Right hindlimb (tissue), 1 donor: ENCODE measurements at places on chromosomes 1 and 21.

GRCh38 chr1:25677193-25677773, 60.7 kb downstream of the MAN1C1 start:
- DNase-seq, result no peak

DNA sequence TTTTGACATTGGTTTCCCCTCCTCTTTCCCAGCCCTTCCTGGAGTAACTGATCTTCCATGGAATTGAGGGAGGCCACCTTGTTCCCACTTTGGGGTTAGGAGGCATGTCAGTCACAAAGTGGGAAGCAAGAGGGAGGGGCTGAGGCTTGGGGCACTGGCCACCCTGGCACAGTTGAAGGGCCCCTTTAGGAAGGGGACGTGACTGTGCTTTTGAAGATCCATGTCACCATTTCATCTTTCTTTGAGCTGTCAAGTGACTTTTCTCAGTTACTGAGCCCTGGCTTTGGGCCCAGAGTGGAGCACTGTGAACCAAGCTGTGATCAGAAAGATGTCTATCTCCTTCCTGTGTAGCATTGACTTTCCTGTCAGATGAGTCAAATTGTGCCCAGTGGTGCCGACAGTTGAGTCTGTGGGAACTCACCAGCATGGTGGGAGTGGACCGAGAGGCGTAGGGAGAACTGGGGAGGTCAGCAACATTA, 38.5 kb upstream of the TDRD10 start:
- no peak for DNase-seq

GRCh38 chr1:1889090-1889750, 1.7 kb downstream of the GNB1 start:
- no peak for DNase-seq

GRCh38 chr1:244349581-244350001, 102.1 kb downstream of the ADSS2 start:
- DNase-seq, result no peak

DNA sequence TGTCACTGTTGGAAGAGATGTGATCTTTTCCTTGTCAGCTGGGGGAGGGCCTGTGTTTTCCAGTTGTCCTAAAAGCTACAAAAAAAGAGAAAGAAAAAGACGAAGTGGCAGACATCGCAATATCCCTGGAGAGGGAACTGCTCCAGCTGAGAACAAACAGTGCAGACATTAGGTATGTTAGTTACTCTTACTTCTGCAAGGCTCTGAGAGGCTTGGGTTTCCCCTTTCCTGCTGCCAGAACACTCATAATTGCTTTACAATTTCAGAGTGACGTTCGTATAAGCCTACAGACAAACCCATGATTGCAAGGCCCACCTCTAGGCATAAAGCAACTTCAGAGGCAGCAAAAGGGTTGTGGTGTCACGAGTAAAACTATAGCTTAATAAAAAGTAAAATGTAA, 31.1 kb downstream of the CD160 start:
- peak; percentile 32 for DNase-seq

DNA sequence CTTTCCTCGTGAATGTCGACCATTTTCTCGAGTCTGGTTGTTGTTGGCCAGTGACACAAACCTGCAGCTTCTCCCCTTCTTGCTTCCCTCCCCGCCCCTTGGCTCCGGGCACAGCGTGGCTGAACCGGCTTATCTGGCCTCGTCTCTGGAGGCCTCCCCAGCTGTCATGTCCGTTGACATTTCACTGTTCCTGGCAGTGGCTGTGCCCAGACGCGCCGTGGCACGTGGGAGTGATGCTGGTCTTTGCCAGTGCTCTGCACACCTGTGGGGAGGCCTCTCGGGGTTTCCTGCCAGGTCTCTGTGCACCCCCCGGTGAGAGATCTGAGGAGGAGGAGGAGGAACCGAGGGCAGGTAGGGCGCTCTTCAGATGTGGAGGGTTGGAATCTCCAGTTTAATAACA, 23.7 kb downstream of the SKI start:
- peak; percentile 55 for DNase-seq

DNA sequence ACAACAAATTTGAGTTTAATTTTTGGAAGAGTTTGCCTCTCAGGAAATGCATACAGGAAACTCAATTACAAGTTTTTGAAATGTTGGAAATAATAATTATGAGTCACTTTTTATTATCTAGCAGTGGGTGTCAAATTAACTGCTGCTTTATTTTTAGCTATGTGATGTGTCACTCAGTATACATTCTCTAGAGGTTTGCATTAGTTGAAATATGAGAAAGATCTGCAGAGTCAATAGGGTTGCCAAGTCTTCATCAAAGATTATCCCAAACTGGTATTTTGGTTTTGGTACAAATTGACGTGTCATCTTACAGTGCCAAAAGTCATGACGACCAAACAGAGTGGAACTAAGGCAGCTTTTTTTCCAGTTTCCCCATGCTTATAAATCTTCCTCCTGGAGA, 54.3 kb upstream of the DIPK1A start:
- no peak for DNase-seq

GRCh38 chr21:41148798-41149197, 19.2 kb upstream of the BACE2 start:
- no peak for DNase-seq

- DNase-seq, result no peak
Observed at GRCh38 chr1:38134294-38134755, 87.7 kb upstream of the POU3F1 start.

- no peak for DNase-seq
Observed at GRCh38 chr1:164685266-164686035, 126.5 kb downstream of the PBX1 start.

DNA sequence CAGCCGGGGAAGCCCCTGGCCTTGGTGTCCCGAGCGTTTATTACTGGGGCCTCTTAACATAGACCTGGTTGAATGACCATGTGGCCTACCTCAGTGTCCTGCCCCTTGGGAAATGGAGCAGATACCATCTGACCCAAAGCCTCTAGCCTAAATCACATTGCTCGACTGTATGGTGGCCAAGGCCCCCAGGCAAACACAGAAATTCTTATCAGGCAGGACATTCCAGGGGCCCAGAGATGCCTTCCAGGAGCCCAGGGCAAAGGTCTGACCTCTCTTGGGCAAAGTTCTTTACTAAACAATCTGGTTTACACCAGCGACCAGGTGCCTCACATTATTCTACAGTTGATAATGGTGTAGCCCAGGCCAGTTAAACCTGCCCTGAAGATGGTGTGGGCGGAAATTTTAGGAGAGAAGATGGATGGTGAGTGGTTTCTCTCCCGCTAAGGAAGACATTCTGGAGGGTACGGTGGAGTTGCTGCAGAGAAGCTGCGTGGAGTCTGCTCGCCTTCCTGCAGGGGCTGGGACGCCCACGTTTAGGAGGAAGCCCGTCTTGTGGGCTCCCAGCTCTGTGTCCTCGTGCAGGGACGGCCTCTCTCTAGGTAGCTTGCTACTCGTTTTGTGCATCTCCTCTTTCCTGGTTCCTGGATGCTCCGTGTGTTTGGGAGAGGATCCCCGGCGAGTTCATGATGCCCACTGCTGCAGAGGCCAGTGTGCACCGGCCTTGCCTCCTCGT, 21.2 kb downstream of the AJAP1 start:
- no peak for DNase-seq

DNA sequence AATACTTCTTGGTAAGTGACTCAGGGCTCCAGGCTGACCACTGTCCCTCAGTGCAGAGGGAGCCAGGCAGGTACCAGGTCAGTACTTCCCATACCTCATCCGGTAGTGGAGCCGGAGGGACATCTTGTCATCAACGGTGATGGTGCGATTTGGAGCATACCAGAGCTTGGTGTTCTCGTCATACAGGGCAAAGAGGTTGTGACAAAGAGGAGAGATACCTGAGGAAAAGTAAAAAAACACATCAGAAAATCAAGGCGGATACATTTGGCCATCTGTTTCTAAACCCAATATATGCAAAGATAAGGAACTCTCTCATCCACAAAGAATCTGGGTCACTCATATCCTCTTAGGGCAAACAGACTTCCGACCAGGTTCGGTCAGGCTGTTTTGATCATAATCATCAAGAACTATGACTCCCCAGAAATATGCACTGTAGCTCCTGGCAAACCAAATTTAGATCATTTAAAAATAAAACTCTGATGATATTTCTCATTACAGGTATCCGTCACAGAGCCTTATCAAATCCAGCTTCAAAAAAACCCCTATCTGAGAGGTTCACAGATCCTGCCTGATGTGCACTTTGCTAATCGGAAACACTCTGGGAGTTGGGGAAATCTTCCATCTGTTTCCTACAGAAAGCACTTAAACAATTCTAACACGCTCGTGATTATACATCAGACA, 87.3 kb downstream of the JAK1 start:
- no peak for DNase-seq

- DNase-seq, result peak; percentile 57
Observed at GRCh38 chr21:43300496-43301408, 126.2 kb downstream of the SIK1 start.

GRCh38 chr21:35738347-35738961, 321.9 kb downstream of the SETD4 start:
- peak; percentile 68 for DNase-seq

GRCh38 chr1:40951943-40952743, 27.4 kb upstream of the CTPS1 start:
- peak; percentile 51 for DNase-seq

DNA sequence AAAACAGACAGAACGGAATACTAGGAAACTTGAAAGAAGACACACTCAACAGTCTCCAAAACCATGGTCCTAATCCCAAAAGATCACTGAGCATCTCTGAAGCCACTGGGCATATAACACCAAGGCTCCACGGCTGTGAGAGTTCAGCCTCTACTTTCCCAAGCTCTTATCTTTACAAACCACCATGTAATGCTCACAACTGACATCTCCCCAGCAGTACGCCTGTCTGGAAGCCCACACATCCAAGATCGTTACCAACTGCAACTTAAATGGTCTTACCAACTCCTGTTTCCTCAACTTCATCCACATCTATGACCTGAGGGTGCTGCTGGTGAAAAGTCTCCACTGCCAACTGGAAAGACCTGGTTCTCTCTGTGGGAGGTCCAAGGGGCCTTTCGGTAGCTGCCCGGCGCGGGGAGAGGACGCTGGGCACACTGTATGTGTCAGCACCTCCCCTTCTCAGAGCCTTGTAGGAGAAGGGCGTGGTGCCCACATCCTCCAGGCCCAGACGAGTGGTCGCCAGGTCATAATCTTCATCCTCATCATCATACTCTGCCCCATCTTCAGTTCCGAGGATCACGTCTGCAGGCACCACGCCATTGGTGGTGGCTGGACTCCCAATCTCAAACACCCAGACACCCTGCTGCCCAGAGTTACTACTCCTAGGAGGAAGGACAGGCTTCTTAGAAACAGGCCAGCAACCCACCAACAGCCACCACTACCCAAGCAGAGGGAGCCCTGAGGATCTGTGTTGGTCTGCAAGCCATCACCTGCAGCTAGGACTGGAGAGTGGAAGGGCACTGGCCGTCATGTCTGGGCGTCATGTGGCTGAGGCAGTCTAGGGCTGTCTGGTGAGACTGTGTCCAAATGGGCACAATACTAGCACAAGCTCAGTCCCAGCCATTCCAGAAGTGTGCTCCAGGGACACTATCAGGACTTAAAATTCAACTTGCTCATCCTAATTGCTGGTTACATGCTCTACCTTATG, 23.0 kb downstream of the NID1 start:
- no peak for DNase-seq

DNA sequence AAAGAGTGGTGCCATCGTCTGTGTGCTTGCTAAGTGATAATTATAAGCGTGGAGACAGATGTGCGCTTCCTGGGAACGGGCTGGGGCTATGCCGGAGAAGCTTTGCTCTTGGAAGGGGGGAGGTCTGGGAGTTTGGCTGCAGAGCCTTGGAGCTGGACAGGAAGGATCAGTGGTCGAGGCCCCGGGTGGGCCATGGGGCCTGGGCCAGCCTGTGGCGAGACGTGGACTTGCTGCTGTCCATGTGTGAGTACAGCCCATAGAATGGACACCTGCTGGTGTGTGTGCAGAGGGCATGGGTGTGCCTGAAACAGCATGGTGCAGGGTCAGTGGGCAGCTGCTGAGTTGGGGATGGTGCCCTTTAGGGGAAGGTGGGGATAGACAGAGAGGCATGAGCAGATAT, 121.3 kb downstream of the PCBP3 start:
- no peak for DNase-seq

- DNase-seq, result no peak
Observed at GRCh38 chr1:95371666-95372282, 137.8 kb downstream of the RWDD3 start.

GRCh38 chr1:29384496-29385015, 148.2 kb downstream of the PTPRU start:
- DNase-seq, result no peak

DNA sequence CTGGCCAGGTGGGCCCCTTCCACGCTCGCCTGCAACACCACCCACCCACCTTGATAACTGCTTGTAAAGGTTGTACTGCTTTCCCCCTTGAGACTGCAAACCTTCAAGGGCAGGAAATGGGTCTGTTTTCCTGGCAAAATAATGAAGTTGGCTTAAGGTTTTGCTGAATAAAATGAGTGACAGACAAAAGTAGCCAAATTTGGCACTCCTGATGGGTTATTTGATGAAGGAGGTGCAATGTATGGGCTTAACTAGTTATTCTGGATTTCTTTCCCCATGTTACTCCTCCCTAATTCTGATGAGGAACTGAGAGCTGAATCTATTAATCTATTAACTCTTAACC, 14.6 kb upstream of the HLCS start:
- DNase-seq, result no peak

DNA sequence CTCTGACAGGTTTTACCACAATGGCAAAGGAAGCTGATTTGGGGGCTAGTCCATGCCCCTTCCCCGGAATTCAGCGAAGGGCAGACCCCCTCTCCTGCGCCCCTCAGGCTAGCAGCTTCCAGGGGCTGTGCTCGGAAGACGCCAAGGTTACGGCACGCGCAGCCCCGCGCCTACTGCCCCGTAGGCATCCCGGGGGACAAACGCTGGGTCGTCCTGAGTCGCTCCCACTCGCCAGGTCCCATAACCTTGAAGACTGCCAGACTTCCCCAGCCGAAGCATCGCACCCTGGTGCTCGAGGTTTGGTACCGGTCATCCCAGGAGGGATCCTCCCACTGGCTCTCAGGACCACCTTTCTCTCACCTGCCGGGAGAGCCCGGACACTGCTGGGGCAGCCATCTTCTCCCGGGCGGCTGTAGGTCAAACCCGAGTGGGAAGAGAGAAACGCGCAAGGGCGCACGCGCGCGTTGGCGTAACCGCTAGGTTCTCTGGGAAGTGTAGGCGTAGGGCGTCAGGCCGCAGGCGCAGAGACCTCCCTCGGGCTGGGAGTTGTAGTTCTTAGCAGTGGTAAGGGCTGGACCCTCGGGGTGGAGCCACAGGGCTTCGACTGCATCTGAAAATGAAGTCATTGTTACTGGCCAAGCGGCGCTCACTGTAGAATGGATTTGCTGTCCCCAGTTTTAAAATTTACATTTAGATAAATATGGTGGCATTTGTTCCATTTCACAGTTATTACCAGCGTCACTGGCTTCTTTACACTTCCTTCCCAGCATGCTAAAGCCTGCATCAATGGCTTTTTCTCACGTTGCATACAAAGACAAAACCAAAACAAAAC, at the start of gene ATP5PO:
Gene ATP5PO, minus strand, starts transcription at position 437 of the 832 bp plus-strand sequence. Its CDS starts 41 bp downstream, at position 396.
- peak; percentile 99 for DNase-seq

GRCh38 chr1:212649020-212649419, 40.5 kb downstream of the ATF3 start:
- DNase-seq, result no peak

GRCh38 chr1:224631462-224632115, 15.5 kb downstream of the CNIH3 start:
- DNase-seq, result no peak
